ENCODE measurements at places on chromosomes 13 and 19.

DNA sequence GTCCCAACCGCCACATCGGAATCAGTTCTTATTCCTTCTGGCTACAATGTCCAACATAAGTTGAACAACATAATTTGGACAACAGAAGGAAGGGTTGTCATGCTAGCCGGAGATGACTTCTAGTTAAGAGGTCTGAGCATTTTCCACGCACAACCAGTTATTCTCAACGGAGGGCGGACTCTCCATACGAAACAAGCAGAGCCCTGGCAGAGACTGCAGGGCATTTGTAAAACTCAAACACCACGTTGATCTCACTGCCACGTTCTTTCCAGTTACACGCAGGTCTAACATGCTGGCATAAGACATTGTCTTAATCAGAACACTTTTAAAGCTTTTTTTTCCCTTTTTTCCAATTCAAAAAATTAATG lies 38.3 kb upstream of the DCUN1D2 start:
- DNase-seq, result no peak

GRCh38 chr19:28465371-28466086 lies 747.4 kb downstream of the UQCRFS1 start:
- DNase-seq, result no peak

- no peak for DNase-seq
Observed at GRCh38 chr13:112450118-112450903, 74.2 kb downstream of the SPACA7 start.

DNA sequence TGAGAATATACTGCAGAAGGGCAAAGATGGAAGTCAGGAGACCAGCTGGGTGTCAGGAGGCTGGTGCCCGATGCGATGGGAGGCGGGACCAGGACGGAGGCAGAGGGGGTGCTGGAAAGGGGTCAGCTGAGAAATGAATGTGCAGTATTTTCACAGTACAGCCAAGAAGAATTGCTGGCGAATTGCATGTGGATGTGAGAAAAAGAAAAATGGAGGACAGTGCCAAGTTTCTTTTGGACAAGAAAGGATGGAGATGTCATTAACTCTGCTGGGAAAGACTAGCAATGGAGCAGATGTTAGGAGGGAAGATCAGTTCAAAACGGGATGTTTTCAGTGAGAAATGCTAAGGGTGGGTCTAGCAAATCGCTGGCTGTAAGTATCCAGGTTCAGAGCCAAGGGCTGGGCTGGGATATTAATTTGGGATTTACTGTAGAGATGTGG lies 7.0 kb downstream of the CRYL1 start:
- DNase-seq, result no peak

DNA sequence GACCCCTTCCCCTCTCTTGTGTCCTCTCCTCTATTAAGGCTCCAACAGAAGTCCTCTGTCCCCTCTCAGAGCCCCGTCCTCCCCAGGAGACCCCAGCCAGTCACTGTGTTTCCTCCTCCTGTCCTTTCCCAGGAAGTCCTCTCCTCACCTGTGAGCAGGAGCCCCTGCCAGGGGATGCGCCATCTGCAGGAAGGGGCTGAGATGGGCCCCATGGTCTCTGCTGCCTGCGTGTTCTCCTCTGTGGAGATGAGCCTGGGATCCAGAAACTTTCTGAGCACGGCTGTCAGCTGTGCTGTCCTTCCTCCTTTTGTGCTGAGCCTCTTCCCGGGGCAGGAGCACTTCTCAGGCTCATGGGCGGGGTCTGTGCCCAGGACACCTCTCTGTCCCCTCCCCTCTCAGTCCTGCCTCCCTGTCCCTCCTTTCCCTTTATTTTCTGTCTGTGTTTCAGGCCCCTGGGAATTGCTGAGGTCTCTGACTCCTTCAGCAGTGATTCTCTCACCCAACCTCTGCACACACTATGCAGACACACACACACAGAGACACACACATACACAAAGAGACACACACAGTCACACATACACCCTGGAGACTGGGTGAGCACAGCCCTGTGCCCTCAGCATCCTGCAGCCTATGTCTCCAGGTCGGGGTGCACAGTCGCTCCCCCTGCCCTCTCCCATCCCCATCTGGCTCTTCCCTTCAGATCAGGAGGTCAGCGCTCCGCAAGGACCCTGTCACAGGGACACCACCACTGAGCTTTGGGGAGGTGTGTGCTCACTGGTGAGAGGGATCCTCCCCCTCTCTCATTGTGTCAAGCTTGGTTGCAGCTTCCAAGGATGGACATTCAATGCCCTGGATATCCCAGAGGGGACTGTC lies at the start of gene CEACAM8:
TSS of gene CEACAM8 (minus strand) at position 308 of the 873 bp plus-strand sequence. CDS start at position 212, 96 bp downstream.
- no peak for DNase-seq

GRCh38 chr13:51551416-51551815 lies 32.8 kb upstream of the WDFY2 start:
- DNase-seq, result no peak

GRCh38 chr13:25136880-25137787 lies 35.0 kb downstream of the AMER2 start:
- DNase-seq, result no peak
